ENCODE measurements at places on chromosomes 4 and X. TPM values are rescaled to one million over a fixed set of nuclear protein-coding genes. Genes with fewer than 3 reads are reported as not detected.

Gene NPNT
- 110 TPM for total RNA-seq

Gene ZXDB
- total RNA-seq: 12.6 TPM

- no peak for DNase-seq
Observed at GRCh38 chr4:155411546-155411945, 34.8 kb upstream of the MAP9 start.

DNA sequence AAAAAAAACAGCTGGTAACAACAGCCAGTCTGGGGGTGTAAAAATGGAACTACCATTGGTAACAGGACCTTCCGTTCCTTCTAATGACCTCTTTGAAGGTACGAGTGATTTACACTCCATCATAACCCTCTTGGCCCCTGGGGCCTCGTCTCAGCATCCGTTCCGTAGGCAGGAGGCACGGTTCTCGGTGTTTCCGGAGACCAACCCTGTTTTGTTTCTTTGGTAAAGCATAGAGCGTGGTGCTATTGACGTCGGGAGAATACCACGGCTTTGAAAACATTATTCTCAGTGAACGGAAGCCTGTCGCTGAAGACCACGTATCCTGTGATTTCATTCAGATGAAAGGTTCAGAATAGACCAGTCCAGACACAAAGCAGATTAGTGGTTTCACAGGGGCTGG is 198.9 kb downstream of the ASMT start:
- no peak for DNase-seq

- peak; percentile 14 for DNase-seq
Observed at GRCh38 chrX:12771445-12772069, 19.7 kb upstream of the PRPS2 start.

DNA sequence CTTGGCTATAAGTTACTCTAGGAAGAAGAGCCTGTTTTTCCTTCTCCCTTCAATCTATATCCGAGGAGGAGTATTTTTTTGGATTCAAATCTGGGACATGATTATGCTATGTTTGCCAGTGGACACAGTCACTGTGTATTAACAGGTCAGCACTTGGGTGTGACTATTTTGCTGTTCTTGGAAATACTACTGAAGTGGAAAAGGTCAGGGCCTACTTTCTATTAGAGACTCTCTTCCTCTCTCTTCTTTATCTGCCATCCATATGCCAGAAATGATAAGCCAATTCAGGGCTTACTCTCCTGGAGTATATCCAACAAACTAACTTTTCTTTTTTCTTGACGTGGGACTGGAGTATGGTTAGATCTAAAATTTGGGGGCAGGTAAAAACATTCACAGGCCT is 40.5 kb downstream of the MID1IP1 start:
- DNase-seq: no peak

DNA sequence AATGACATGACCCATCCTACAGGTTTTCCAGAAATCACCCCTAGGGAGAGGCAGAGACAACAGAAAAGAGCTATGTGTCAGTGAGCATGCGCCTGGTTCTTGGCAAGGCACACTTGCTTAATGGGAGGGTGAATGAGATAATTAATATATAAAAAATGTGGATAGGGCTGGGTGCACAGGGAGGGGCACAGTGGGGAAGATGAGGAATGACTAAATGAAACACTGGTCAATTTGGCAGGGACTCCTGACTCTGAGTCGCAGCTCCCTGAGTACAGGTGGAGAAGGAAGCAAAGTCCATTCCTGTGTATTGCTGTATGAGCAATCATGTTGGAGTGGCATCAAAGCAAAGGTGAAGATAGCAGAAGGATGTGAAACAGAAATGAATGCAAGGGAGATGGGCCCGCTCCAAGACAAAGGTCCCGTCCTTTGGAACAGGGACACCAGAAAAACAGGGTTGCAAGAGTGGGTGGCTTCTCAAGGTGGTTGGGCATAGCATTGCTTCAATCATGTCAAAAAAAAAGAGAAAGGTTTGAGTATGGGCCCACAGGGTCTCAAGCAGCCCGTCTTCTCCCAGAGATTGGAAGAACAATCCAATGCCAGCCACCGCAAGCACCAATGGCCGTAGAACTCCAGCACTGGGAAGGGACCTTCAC is 278.4 kb upstream of the AGTR2 start:
- DNase-seq: no peak
